ENCODE measurements at places on chromosomes 5 and 9. TPM values are rescaled to one million over a fixed set of nuclear protein-coding genes. Genes with fewer than 3 reads are reported as not detected.

Gene DMRT3
- not detected for total RNA-seq

DNA sequence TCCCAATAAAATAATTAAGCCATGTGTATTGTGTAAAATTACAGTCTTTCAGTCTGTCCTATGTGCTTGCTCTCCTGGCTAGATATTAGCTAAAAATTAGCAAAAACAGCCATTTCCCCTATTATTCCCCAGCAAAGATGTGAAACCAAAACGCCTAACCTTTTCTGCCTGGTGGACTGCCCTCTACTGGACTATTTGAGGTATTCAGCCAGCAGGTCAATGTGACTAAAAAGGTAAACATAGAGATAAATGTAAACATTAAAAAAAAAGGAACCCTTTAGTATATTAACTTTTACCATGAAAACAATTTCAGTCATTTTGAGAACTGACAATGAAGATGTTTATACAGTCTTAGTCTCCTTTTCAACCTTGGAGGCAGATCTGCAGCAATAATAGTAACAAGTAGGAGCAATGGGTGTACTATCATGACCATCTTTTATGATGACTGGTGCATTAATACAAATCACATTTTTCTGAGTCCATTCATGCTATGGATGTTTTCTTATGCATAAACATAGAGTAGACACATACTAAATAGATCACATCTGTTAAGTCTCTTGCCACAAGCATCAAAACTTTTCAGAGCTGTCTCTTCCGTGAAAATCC is 10.1 kb downstream of the ATG12 start:
- H3K27me3 ChIP-seq = no peaks in the 10 kb centered on the region
- no peak overlapping the region for H3K4me3 ChIP-seq
- H3K4me1 ChIP-seq = peaks cover 8% of the 10 kb centered on the region

DNA sequence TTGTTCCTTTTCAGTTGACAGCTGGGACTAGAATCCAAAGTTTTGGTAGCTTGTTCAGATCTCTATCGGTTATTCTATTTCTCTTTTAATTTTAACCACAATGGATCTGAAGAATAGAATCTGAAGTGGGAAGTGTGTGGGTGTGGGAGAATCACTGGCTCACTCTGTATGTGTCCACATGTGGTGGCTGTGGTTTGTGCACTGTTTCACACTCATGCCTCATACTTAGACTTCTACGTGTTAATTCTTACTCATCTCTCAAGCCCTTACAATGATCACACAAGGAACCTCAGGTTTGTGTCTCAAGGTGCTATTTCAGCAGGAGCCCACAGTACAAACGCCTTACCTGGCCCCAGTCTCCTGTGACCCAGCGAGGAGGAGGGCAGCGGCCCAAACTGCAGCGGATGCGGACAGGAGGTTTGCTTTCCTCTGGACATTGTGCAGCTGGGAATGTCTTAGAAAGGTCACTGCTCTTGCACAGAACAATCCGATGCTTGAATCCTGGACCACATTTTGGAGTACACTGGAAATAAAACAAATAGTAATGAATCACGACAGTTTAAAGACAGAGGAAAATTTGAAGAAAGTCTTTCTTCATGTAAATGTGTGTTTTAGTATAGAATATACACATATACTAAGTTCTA is 309.1 kb downstream of the ADAMTS6 start:
- no peaks in the 10 kb centered on the region for H3K27me3 ChIP-seq
- no peak for DNase-seq
- H3K36me3 ChIP-seq = no peaks in the 10 kb centered on the region
- no peak overlapping the region for H3K4me3 ChIP-seq
- no peaks in the 10 kb centered on the region for H3K4me1 ChIP-seq
- H3K27ac ChIP-seq = no peak overlapping the region

- no peak overlapping the region for H3K4me3 ChIP-seq
- no peaks in the 10 kb centered on the region for H3K27me3 ChIP-seq
- DNase-seq = no peak
These were observed 222.0 kb downstream of the EBF1 start for GRCh38 chr5:158877706-158878105.

DNA sequence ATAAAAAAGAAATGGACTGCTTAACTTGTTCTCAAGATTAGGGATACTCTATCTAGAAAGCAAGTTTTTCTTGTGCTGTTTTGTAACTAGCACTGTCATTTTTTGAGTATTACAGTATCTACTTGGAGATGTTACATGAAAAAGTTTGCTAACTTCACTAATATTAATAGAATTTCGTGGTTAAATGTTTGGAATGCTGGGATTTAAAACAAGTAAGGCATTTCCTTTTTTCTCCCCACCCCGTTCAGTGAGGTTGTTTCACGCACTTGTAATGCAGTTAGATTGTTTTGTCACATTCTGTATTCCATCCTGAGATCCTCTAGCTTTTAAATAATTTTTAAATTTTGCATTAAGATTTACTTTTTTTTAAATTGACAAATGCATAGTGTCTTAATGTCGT is 20.0 kb upstream of the TEK start:
- no peak overlapping the region for H3K4me3 ChIP-seq
- DNase-seq = no peak
- H3K36me3 ChIP-seq = no peaks in the 10 kb centered on the region
- no peak overlapping the region for H3K27ac ChIP-seq

Gene SLF1
- total RNA-seq = 3.8 TPM

GRCh38 chr5:151094030-151094851 is 13.4 kb upstream of the TNIP1 start:
- peaks cover 41% of the 10 kb centered on the region for H3K4me1 ChIP-seq
- DNase-seq = no peak
- H3K27ac ChIP-seq = peak overlapping the region; percentile 68
- no peak overlapping the region for H3K4me3 ChIP-seq
- H3K27me3 ChIP-seq = no peaks in the 10 kb centered on the region
- no peaks in the 10 kb centered on the region for H3K36me3 ChIP-seq

DNA sequence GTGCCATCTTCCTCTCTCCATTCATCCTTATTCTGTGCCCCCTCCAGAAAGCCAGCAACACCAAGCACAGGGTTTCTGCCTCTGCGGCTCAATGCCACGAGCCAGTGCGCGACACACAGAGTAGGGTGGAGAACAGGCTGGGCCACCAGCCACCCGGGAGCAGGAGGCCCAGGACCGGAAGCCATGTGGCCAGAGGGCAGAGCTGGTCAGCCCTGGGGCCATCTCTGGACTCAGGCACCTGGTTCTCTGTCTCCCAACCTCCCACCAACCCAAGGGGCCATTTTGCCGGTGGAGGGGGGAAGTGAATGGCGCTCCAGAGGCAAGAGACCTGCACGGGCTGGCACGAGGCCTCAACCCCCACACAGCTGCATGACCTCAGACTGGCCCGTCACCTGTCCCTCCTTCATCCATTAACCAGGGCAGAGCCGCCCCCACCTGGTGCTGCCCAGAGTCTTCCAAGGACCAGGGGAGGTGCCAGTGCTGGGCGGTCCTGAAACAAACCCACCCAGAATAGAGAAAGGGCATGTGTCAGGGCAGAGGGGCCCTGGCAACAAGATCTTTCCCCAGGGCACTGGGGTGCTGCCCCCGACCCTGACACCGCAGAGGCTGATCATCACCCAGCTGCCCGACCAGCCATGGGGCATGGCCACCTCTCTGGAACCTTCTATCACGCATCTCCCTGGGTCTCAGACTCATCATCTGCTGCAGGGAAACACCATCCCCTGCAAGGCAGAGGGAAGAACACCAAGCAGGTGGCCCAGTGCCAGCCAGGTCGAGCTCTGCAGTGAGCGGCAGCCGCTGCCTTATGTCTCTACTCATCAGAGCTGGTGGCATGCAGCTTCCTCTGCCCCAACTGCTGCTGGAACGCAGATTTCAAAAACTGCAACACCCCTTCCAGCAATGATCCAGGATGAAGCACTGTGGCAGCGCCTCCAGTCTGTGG is 11.9 kb downstream of the VAV2 start:
- DNase-seq = no peak
- H3K4me1 ChIP-seq = peaks cover 25% of the 10 kb centered on the region
- no peaks in the 10 kb centered on the region for H3K27me3 ChIP-seq
- no peak overlapping the region for H3K4me3 ChIP-seq
- peak overlapping the region; percentile 57 for H3K27ac ChIP-seq

Gene CDKN2B
- total RNA-seq = 14.6 TPM

- DNase-seq = no peak
- H3K27me3 ChIP-seq = no peaks in the 10 kb centered on the region
- H3K36me3 ChIP-seq = no peaks in the 10 kb centered on the region
- H3K27ac ChIP-seq = no peak overlapping the region
These were observed 239.6 kb downstream of the KDM4C start for GRCh38 chr9:6997330-6997729.

Gene LTC4S
- total RNA-seq = 7.9 TPM

GRCh38 chr9:129102791-129103594 is 7.6 kb downstream of the CRAT start:
- peaks cover 2% of the 10 kb centered on the region for H3K4me1 ChIP-seq
- no peaks in the 10 kb centered on the region for H3K27me3 ChIP-seq
- no peak overlapping the region for H3K27ac ChIP-seq
- no peak for DNase-seq
- no peak overlapping the region for H3K4me3 ChIP-seq

Gene SREK1IP1
- 10.8 TPM for total RNA-seq

Gene IFNA2
- not detected for total RNA-seq

GRCh38 chr5:96316017-96316416 is 117.0 kb downstream of the PCSK1 start:
- H3K36me3 ChIP-seq = no peaks in the 10 kb centered on the region
- DNase-seq = no peak
- H3K27me3 ChIP-seq = no peaks in the 10 kb centered on the region
- H3K4me3 ChIP-seq = no peak overlapping the region
- no peak overlapping the region for H3K27ac ChIP-seq
- H3K4me1 ChIP-seq = no peaks in the 10 kb centered on the region

- no peak overlapping the region for H3K27ac ChIP-seq
- H3K4me3 ChIP-seq = no peak overlapping the region
- no peaks in the 10 kb centered on the region for H3K36me3 ChIP-seq
- H3K27me3 ChIP-seq = no peaks in the 10 kb centered on the region
- no peaks in the 10 kb centered on the region for H3K4me1 ChIP-seq
These were observed 458.5 kb upstream of the KLF4 start for GRCh38 chr9:107948086-107948485.

GRCh38 chr5:33761139-33761538 is 130.7 kb downstream of the ADAMTS12 start:
- H3K27ac ChIP-seq = no peak overlapping the region
- H3K4me3 ChIP-seq = no peak overlapping the region
- H3K4me1 ChIP-seq = no peaks in the 10 kb centered on the region
- H3K36me3 ChIP-seq = no peaks in the 10 kb centered on the region
- DNase-seq = no peak

Gene GOLGA1
- 22.5 TPM for total RNA-seq

Measured in esophagus muscularis mucosa (tissue), 4 donors.